Naive thymus-derived CD8-positive, alpha-beta T cell (primary cell): ENCODE measurements at places on chromosomes 4 and X.

GRCh38 chr4:95048296-95048695 lies 290.5 kb downstream of the BMPR1B start:
- DNase-seq: no peak

- no peak for DNase-seq
Measured at GRCh38 chr4:27191592-27191991, 331.0 kb downstream of the STIM2 start.

DNA sequence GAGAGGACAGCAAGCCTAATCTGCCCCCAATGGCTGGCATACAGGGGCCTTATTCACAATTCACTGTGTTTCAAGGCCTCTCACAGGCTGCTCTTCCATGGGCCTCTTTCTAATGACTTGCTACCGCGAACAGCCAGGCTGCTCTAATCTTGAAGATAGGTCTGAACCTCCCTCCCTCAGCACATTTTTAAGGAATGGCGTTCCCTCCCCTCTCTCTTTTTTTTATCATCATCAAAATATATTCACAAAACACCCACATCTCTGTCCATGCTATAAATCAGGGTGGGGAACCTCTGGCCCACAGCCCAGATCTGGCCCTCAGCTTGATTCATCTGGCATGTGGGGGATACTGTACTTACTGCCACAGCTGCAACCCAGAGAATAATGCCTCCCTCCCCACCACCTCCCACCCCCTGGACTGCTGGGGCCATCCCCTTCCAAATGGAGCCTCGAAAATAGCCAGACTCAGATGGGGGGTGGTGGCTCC lies 76.2 kb upstream of the PLAC1 start:
- no peak for DNase-seq

DNA sequence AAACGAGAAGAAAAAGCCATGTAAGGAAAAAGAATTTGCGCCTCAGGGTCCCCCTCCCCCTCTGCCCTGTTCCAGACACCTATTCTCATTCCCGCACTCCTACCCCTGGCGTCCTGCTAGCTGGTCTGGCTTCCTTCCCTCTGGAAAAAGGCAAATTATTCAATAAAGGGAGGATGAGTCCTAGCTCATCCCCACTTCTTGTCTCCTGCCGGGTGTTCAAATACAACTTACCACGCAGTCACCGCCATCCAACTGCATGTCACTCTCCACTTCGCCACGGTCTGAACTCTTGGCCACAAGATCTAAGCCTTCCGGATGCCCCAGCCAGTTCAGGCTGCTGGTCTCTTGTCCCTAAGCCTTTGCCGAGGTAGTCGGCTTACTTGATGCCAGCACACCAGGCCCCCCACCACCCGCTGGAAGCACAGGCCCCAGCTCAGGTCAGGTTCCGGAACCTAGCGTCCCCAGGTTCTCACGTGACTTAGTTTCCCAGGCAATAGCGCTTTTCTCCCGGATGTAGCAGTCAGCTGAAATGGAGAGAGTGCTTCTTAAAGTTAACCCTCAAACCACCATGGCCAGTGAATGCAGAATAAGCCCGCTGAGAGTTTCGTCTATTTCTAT lies 209.6 kb upstream of the SPIN4 start:
- DNase-seq: peak; percentile 38

GRCh38 chr4:86291180-86291579 lies 68.7 kb downstream of the MAPK10 start:
- no peak for DNase-seq

- no peak for DNase-seq
Measured at GRCh38 chr4:155822572-155822971, 43.5 kb downstream of the ASIC5 start.

DNA sequence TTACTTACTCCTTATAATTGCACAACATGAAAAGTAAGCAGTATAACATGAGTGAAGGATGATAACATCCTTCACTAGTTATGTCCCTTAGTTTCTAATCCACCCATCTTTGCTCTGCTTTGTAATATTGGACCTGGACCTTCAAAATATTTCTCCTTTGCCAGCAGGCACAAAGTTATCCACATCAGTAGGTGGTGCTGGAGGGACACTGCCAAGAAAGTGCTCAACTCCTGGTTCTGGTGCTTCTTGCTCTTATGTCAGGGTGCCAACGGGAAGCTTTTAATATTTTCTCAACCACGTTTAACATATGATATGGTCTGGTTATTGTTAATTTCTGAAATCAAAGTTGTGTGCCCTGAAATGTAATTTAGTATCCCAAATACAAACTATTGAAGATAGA lies 49.1 kb downstream of the TMEM165 start:
- no peak for DNase-seq

DNA sequence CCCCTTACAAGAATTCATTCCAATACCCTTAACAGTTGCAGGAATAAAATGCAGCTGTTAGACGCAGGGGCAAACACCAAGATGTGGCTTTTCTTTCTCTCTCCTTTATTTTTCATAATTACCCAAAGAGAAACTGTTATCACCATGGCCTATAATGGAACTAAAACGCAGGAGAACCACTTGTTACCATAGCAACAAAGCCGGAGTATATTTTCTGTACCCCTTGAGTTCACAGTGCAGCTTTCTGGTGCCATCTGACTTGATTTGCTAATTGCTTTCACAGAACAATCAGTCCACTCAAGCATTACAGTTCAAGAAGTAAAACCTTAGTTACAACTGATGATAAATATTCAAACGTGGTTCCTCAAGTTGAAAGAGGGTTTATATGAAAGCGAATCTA lies 157.9 kb downstream of the AMELX start:
- DNase-seq: no peak

DNA sequence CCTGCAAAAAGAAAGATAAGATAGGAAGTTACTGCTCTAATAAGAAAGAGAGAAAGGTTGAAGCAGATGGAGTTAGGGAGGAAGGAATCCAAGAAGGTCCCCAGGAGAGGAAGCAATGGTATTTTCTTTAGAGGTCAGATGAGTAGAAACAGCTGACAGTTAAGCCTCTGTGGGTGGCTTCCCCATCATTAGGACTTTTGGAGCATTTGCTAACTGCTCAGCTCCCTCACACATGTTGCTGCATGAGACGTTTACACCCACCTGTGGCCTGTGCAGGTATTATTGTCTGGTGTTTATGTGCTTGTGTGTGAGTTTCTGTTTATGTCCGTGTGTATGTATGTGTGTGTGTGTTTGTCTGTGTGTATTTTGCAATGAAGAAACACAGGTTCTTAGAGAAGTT lies 346.8 kb downstream of the RAB28 start:
- no peak for DNase-seq
